Stimulated activated CD8-positive, alpha-beta memory T cell treated with anti-CD3 and anti-CD28 coated beads, Interleukin-4, amount 100 ng/mL, for 4 hours (primary cell): ENCODE measurements at places on chromosomes 2 and 18.

- DNase-seq, result no peak
Measured at GRCh38 chr2:176128982-176129796, at the start of gene HOXD8. Gene HOXD8 (plus strand): TSS chr2:176129705. CDS start chr2:176130367, 662 bp downstream.

GRCh38 chr2:144935736-144936135 lies 415.8 kb upstream of the ZEB2 start:
- DNase-seq, result no peak

GRCh38 chr2:39266139-39266805 lies 22.5 kb upstream of the CDKL4 start:
- DNase-seq, result no peak

- no peak for DNase-seq
Measured at GRCh38 chr18:67290421-67290820, 226.1 kb downstream of the DSEL start.

DNA sequence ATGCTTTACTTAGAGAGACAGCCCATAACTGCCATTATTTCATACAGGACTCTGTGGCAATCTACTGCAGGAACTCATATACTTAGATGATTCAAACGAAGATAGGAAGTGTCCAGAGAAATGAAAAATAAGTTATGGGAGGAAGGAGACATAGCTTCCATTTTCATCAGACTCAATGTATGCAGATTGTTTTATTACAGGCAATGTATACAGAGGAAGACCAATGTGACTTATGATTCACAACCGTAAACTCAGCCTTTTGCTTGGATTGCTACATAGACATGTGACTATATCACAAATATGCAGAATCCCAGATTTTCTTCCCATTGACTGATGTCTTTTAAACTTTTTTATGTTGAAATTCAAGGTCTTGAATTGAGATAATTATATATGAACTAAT lies 793.4 kb downstream of the SATB2 start:
- DNase-seq, result no peak

GRCh38 chr2:172100935-172101820 lies 1.5 kb downstream of the DLX2 start:
- DNase-seq, result no peak

DNA sequence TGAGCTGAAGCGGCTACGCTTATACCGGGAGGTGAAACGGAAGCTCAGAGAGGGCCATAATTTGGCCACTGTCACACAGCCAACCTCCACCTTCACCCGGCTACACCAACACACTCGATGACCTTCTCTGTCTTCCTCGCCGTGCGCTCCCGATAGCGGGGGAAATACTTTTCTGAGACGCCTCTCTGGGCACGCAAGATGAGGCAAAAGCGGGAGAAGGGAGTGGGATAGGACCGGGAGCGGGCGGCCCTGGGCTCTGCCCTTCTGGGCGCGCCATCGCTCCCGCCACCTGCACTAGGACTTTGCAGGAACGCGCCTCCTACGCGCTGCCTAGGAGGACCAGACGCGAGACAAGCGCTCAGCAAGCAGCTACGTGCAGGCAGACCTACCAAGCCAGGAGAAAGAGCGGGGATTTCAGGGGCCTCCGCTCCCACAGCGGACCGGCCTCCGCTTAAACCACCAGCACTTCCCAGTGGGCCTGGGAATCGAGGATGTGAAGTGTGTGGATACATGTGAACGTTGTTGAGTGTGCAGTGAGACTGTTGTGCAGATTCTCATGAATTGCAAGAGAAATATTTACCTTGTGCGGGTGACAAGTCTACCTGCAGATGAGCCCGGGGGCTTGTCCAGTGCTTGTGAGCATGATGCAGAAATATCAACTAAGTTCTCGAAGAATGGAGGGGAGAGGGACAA lies 11.4 kb downstream of the SIX3 start:
- no peak for DNase-seq

DNA sequence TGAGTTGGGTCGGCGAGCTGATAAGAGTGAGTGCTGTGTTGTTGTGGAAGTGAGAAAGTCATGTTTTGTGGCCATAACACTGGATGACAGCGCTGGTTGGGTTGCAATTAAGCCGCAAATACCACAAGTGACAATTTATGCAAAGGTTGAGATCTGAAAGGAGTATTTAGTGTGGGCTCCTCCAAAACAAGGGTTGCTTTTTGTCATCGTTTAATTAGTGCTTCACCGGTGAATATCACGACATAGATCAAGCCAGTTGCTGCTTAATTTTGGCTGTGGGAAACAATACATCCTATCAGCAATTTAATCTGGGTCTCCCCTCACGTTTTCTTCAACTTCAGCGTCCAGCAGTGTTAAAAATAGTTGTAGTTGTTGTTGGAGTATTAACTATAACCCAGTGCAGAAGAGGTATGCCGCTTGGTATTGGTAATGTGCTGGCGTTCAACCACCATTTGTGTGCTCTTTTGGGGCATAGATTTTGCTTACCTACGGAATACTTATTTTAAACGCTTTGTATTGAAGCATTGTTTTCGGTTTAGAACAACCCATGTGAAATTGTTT lies 662 bp downstream of the ACVR2A start:
- no peak for DNase-seq

- no peak for DNase-seq
Measured at GRCh38 chr2:119574108-119574815, 30.0 kb downstream of the CFAP221 start.

DNA sequence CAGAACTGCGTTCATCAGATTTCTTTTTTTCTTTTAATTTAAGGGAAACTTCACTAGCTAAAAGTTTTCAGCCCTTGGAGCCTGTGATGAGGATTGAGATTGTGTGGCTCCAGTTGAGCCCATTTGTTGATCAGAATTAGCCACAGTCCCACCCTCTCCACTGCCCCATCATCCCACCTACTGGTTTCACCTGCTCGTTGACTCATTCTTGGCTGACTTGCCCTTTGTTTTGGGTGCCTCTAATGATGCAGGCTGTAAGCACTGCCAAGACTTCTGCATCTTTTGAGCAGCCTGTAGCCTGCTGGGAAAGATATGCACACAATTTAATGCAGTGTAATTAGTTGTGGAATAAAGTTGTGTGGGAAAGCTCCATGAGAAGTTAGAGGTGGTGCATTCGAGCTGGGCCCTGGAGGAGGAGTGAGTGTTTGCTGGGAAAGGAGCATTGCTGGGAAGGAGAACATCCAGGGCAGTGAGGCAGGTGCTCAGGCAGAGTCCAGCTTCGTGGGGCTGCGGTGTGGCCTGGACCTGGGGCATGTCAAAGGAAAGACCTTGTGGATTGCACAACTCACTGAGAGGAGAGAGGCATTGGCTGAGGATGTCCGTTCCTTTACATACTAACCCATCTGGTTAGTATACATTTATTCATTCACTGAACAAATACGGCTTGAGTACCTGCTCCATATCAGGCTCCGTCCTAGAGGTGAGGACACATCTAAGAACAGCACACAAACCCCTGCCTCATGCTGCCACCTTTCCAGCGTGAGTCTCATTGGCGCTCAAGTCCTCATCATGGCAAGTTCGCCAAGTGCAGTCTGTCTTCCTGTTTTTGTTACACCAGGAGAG lies 18.2 kb downstream of the ASPRV1 start:
- no peak for DNase-seq

- no peak for DNase-seq
Measured at GRCh38 chr2:8535821-8536685, 145.8 kb upstream of the ID2 start.

- DNase-seq, result no peak
Measured at GRCh38 chr18:3248062-3248657, 559 bp downstream of the MYL12A start.
